NCI-H2227 treated with DMSO at 0.1 percent for 48 hours (cell line): ENCODE measurements at places on chromosomes 5 and 9.
A peak's percentile ranks its signal among the peaks of the same experiment; 100 is the strongest.

DNA sequence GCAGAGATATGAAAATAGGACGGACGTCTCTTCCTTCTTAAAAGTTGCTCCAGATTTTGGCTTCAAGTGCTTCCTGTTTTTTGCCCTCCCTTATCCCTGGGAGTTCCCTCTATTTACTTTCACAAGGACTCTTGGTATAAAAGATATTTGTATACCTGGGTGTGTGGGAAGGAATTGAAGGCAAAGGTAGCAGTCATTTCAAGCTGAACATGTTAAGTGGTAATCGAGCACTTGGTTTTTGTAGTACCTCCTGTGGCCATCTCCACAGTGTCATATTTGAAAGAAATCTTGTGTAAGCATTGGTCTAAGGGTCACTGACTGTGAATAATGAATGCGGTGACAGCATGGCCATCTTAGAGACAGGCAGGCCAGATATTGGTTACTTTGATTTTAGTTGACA, 593.6 kb downstream of the MTRR start:
- DNase-seq = no peak

DNA sequence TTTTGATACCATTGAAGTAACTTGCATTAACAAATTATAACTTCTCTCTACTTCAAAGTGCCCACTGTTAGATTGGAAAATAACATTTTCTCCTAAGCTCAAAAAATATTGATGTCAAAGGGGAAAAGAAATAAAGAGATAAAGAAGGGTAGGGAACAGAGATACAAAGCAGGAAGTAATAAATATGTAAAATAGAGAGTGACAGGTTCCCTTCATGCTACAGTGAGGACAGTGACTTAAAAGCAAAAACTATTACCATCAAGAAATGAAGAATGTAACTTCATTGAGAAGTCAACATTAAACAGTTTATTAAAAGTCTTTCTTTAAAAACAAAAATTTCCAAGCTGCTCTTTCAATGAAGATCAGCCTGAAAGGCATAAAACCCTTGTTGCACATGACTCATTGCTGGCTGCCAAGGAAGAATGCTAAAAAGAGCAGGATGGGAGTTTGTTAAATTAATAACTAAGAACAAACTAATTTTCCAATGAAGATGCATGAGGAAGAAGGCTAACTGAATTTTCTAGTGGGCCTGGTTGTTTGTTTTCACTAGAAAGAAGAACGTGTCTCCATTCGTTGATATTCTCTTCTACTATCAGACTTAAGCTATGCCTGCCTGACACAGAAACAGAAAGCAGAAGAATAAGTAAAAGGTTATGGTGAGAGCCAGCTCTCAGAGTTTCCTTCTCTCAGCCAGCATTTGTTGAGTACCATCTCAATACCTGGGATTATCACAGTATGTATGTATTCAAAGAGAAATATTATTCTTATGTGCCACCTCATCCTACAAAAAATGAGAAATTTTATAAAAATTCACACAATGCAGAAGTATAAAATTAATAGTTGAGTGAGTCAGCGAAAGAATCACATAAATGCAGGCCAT, 197.8 kb upstream of the NREP start:
- DNase-seq = no peak

- no peak for DNase-seq
These were observed 32.6 kb upstream of the TTLL11 start for GRCh38 chr9:122125509-122126330.

GRCh38 chr5:103546858-103547257, 15.7 kb downstream of the NUDT12 start:
- no peak for DNase-seq

- no peak for DNase-seq
These were observed 18.1 kb upstream of the ARRDC3 start for GRCh38 chr5:91401175-91401574.

- DNase-seq = no peak
These were observed 35.2 kb downstream of the SETX start for GRCh38 chr9:132319421-132320110.

GRCh38 chr5:139640421-139641115, 7.6 kb upstream of the CXXC5 start:
- no peak for DNase-seq

DNA sequence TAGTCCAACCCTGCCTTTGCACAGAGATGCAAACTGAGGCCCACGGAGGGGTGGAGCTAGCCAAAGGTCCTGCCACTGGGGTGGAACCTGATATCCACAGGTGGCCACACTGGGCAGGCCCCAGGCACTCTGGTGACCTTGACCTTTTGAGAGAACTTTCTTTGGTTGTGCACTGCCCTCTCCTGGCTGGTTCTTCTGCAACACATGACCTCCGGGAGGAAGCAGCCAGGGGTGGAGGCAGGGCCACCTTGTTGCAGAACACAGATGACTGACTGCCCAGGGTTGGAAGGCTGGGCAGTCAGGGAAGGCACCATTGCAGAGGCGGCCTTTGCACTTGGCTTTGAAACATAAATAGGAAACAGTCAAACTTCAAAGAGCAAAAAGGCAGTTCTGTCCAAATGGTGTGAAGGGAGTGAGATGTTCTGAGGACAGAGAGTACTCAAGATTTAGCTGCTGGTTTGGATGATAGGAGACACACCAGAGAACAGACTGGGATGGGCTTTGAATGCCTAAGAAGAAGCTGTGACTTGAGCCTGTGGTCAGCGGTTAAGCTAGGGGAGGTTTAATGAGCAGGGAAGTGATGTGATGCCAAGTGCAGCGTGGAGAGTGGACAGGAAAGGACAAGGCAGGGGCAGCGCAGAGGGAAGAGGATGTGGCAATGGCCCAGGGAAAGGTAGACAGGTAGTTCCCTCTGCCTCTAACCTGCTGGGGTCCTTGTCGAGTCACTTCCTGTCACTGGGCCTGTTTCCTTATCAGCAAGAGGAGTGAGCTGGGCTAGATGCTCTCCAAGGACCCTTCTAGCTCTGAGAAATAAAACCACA, 6.8 kb upstream of the TCOF1 start:
- no peak for DNase-seq

GRCh38 chr5:72108202-72109061, 1.2 kb downstream of the MAP1B start:
- DNase-seq = peak; percentile 53

- no peak for DNase-seq
These were observed 6.9 kb downstream of the ZNF367 start for GRCh38 chr9:96411129-96411838.

GRCh38 chr9:36040271-36040925, 3.7 kb downstream of the RECK start:
- DNase-seq = no peak
